ENCODE measurements at places on chromosomes 13 and 19.
A peak's percentile ranks its signal among the peaks of the same experiment; 100 is the strongest.

DNA sequence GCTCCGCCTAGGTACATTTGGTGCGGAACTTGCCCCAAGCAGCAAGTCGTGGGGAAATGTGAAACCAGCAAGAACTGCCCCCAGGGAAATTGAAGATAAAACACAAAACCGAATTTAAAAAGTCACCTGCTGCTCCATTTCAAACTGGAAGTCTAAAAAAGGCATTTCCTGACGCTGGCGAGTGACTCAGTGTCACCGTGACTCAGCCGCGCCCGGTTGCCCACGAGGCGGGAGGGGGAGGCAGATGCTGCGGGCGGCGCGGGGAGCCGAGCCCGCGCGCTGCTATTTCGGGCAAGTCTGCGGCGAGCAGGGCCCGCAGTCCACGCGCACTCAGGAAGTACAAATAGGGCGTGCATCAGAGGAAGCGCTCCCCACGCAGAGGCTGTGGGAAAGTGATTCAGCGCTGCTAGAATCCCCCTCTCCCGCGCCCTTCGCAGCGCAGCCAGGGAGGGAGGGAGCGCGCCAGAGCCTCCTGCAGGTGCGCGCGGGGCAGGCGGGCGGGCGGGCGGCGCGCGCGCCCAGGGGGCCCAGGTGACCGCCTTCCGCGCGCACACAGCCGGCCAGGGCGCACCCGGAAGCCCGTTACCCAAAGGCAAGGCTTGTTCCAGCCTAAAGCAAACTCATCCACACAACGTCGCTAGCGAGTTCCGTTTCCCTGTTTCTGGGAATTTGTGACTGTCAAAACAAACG, 168.8 kb downstream of the COL4A1 start:
- peak; percentile 86 for DNase-seq

DNA sequence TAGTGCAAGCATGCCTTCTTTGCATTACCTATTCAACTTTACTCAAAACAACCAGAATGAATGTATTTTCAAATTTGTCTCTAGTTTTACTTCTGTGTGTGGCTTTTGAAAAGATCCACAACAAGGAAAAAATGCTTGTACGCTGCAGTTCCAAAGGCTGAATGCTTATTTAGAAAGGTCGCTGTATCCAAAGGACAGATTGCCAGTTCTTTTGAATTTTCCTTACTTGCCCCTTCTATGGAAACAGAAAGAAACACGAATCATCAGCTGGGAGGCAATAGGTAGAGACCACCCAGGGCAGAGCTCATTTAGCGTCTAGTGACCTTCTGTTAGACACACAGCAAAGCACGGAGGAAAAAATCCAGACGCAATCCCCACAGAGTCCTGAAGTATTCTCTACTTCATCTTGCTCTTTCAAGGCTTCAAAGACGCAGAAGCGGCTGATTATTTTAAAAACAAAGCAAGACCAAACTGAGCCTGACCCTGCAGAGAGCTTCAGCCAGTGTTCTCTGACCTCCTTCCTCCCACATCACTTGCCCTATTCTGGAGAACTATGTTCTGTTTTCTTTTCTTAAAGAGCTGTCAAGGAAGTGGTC, 674.6 kb upstream of the SGCG start:
- no peak for DNase-seq

- DNase-seq = no peak
Observed at GRCh38 chr13:72507416-72508199, 219.8 kb downstream of the MZT1 start.

DNA sequence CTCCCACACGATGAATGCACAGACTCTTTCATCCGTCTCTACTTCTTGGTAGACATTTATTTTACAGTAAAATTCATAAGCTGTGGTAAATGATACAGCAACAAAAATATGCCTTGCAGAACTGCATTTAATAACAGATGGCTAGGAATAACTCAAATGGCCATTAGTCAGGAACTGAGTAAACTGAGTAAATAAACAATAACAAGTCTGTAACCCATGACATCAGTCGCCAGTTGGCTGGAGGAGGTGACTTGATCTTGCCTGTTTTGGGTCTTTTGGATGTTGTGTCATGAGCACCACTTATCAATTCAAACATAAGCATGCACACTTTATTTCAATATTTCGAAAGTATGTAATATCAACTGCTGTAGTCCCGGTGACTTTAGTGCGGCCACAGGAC, 632.6 kb upstream of the ARGLU1 start:
- DNase-seq = no peak

GRCh38 chr19:50419022-50419579, 363 bp downstream of the SPIB start:
- no peak for DNase-seq

- DNase-seq = no peak
Observed at GRCh38 chr13:111152844-111153243, 37.7 kb downstream of the ARHGEF7 start.

GRCh38 chr19:47549261-47549862, 23.6 kb downstream of the ZNF541 start:
- no peak for DNase-seq

DNA sequence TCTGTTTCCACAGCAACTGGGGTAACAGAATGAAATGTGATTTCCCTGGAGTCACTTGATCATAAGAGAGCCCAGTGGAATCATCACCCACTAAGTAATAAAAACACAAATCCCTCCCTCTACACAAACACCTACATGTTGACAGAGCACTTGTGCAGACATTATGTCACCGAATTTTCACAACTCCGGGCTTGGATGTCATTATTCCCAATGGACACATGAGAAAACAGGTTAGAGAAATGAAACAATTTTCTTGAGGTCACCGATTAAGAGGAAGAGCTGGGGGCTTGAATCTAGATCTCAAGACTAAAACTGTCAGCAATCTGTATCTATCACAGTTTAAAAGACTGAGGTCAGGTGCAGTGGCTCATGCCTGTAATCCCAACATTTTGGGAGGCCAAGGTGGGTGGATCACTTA, 3.1 kb downstream of the XRCC1 start:
- DNase-seq = no peak

GRCh38 chr13:27678306-27679040, 56.8 kb downstream of the POLR1D start:
- DNase-seq = no peak

All from T1000 (cell line).